ENCODE measurements at places on chromosomes 6 and 20. TPM values are rescaled to one million over a fixed set of nuclear protein-coding genes. Genes with fewer than 3 reads are reported as not detected.

The GHRH gene
- total RNA-seq = not detected

The AURKA gene
- 1.1 TPM for total RNA-seq

The ERVFRD-1 gene
- not detected for total RNA-seq

The PRR18 gene
- total RNA-seq = not detected

The RIPPLY2 gene
- total RNA-seq = not detected

The PRELID3B gene
- 51.3 TPM for total RNA-seq

The ZSCAN31 gene
- 1.2 TPM for total RNA-seq

The MARCKS gene
- total RNA-seq = 3.7 TPM

The CST2 gene
- total RNA-seq = not detected

The ADGB gene
- not detected for total RNA-seq

The CCR6 gene
- 0.34 TPM for total RNA-seq

The GJA10 gene
- not detected for total RNA-seq

The DOP1A gene
- total RNA-seq = 33.7 TPM

The FOXA2 gene
- total RNA-seq = not detected

The HLA-DQA2 gene
- total RNA-seq = not detected

The PPP1R16B gene
- total RNA-seq = 20.8 TPM

The LTB gene
- total RNA-seq = 370 TPM

The IRF4 gene
- 27.9 TPM for total RNA-seq

The FHL5 gene
- not detected for total RNA-seq

The DYNLT2 gene
- 4.7 TPM for total RNA-seq

The BPIFB1 gene
- not detected for total RNA-seq

The PTPRK gene
- total RNA-seq = 4.6 TPM

The AKAP7 gene
- 11.5 TPM for total RNA-seq

The APCDD1L gene
- total RNA-seq = not detected

The MEP1A gene
- not detected for total RNA-seq

The GSTA3 gene
- total RNA-seq = not detected

The CST5 gene
- not detected for total RNA-seq

The RBPJL gene
- 0.18 TPM for total RNA-seq

The IL17A gene
- total RNA-seq = not detected

The PI3 gene
- not detected for total RNA-seq

The EGFL8 gene
- 25.9 TPM for total RNA-seq

The SNRNP48 gene
- 8.6 TPM for total RNA-seq

The LRFN2 gene
- not detected for total RNA-seq

The B3GAT2 gene
- total RNA-seq = not detected

The CENPQ gene
- total RNA-seq = 2.4 TPM

The SLC35D3 gene
- total RNA-seq = not detected

The SLC17A2 gene
- total RNA-seq = not detected

The HMGN3 gene
- total RNA-seq = 59.7 TPM

The GGTLC1 gene
- total RNA-seq = not detected

The ALDH5A1 gene
- total RNA-seq = 20.6 TPM

The PHACTR1 gene
- total RNA-seq = 11.8 TPM

The SLC52A3 gene
- not detected for total RNA-seq

The MUC21 gene
- not detected for total RNA-seq

The TRIM10 gene
- total RNA-seq = not detected

The SLC22A16 gene
- 2.1 TPM for total RNA-seq

The POM121L2 gene
- not detected for total RNA-seq

The DEFB124 gene
- not detected for total RNA-seq

The CCN6 gene
- total RNA-seq = not detected

The MED20 gene
- 9.4 TPM for total RNA-seq

The FAM83C gene
- not detected for total RNA-seq

The C6orf52 gene
- total RNA-seq = not detected
